ENCODE measurements at places on chromosomes 1 and 21.

GRCh38 chr1:218479436-218480115, 134.4 kb downstream of the TGFB2 start:
- DNase-seq = no peak

DNA sequence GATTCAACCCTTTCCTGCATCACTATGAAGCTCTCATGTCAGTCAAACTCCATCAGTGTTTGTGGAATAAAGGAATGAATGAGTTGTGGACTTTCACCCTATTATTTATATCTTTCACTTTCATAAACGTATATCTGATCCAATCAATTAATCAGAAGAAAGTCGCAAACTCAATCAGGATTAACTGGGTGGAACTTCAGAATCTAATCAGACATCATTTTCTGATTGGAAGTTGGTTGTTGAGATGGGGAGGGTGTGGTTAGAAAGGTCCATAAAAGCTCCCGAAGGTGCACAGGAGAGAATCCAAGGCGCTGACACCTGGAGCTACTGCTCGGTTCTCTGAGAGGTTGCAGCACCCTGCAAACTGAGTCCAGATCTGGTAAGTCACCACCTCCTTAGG, at the start of gene PRAMEF12:
TSS of gene PRAMEF12 (plus strand) at position 301 of the 400 bp plus-strand sequence. CDS start 1,130 bp downstream, outside the sequence.
- DNase-seq = no peak

- DNase-seq = no peak
These were observed 15.2 kb upstream of the GJB5 start for GRCh38 chr1:34739613-34740012.

DNA sequence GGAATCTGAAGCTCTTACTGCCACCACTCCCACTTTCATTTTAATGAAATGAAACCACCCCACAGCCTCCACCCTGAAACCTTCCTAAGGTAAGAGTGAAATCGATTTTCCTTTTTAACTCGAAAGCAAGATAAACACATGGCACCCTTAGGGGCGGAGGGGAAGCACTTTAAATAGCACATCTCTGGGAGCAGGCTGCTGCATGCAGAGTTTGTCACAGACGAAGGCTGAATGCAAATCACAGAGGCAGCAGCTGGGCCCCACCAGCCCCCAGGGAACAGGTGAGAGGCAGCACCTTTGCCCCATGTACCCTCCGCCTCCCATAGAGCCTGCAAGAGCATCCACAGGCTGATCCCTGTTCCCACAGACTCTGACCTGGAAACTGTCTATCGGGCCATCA, 60.0 kb upstream of the GRIK3 start:
- no peak for DNase-seq

- no peak for DNase-seq
These were observed 20.2 kb upstream of the ROR1 start for GRCh38 chr1:63753591-63753990.

- DNase-seq = no peak
These were observed 30.5 kb downstream of the ZCCHC17 start for GRCh38 chr1:31327381-31327780.

- no peak for DNase-seq
These were observed 14.4 kb downstream of the SLC5A9 start for GRCh38 chr1:48236716-48237470.

GRCh38 chr21:26939601-26940111, 27.2 kb downstream of the ADAMTS5 start:
- no peak for DNase-seq

DNA sequence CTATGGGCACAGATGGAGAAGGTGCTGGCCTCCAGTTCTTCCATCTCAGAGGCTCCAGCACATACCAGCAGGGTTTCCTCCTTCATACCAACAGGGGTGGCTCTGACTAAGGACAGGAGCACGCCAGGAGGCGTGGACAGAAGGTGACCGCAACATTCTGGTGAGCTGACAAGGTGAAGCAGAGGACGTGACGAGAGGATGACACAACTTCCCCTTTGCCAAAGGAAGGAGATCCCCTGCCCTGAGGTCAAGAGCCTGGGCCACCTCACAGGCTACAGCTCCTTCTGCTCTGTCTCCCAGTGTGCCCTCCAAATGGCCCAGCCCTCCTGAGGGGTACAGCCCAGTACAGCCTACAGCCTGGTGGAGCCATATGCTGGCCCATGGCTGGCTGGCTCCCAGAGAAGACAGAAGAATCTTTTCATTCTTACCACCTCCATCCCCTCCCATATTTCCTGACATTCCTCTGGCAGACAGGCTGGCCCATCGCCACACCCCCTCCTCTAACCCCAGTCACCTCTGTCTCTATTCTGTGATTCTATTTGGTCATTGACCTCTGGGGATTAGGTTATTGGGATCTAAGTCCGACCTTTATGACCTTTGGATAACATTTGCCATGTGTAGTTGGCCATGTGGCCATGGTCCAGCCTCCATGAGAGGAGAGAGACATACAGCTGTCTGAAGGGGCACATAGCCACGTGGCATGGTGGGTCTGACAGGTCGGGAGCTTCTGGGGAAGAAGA, 5.1 kb upstream of the LAMB3 start:
- no peak for DNase-seq

DNA sequence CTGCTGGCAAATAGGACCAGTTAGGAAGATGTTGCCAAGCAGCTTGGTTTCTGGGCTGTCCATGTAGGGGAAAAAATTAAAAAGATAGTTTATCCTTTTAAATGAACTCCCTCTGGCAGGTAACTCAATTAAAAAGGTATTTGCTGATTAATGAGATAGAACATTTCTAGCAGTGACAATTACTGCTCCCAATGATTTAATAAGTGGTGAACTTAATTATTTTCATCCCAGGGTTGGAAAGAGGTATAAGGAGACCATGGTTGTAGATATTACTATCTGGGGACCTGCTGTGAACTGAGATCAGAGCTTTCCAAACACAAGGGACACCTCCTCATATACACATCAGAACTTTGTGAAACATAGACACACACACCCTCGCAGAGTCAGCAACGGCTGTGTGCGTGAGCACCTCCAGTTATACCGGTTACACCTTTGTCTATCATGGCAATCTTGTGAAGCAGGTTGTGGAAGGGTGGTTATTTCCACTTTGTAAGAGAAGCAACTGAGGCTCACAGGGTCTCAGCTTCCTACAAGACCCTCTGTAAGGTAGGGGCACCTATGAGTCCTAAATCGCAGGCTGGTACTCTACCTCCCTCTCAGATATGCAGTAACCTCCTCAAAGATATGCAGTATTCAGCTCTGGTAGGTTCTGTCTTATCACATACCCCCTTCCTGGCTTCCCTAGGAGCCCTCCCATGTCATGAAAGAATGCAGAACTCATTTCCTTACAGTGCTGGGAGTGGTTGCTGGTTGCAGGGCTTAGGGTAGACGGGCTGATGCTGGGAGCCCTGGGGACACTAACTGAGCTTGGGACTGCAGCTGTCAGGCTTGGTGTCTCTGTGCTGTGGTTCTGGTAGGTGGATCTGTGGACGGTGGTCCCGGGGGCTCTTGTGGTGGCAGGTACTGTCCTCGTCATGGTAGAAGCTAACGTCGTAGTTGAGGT, 18.5 kb upstream of the MAGOH start:
- no peak for DNase-seq

DNA sequence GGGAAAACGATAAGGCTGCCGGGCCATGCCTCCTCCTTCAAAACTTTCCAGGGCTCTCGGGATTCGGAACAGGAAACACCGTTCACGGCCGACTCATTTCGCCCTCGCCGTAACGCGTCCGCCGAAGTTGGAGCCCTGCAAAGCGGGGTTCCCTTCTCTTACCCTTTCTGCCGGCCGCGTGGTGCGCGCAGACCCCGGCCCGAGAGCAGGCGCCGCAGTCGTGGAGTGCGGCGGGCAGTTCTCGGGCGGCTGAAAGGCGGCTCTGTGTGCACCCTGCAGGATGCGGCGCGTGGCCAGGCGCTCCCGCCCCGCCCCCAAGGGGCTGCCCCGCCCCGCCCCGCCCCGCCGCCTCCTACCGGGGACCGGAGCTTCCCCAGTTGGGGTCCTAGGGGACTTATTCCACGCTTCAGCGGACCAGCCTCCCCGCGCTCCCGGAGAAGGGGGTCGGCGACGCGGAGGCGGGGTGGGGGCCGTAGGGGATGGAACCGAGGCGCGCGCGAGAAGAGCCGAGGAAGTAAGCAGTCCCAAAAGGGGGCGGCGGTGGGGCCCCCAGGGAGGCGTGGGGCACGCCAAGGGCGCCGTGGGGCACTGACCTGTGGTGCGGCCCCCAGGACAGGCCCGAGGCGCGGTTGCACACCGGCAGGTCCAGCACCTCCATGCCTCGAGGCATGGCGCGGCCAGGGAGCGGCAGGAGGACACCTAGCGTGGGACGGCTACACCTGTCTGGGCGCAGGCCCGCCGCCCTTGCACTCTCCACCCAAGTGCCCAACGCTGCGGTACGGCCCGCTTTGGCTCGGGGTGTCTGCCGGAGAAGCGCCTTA, at the start of gene MCOLN2:
TSS of gene MCOLN2 (minus strand) at position 268 of the 821 bp plus-strand sequence. CDS start at position 27, 241 bp downstream.
- DNase-seq = peak; percentile 58

GRCh38 chr1:3186526-3186921, 117.5 kb downstream of the PRDM16 start:
- no peak for DNase-seq

GRCh38 chr1:61067446-61068019, 14.8 kb upstream of the NFIA start:
- no peak for DNase-seq

GRCh38 chr1:36523850-36524249, 41.1 kb upstream of the CSF3R start:
- peak; percentile 66 for DNase-seq

- DNase-seq = no peak
These were observed 1.2 kb upstream of the LRRC52 start for GRCh38 chr1:165542647-165543046.

GRCh38 chr1:246304484-246305259, 202.4 kb downstream of the SMYD3 start:
- no peak for DNase-seq

GRCh38 chr1:12047120-12047876, 15.8 kb upstream of the TNFRSF8 start:
- DNase-seq = peak; percentile 71

DNA sequence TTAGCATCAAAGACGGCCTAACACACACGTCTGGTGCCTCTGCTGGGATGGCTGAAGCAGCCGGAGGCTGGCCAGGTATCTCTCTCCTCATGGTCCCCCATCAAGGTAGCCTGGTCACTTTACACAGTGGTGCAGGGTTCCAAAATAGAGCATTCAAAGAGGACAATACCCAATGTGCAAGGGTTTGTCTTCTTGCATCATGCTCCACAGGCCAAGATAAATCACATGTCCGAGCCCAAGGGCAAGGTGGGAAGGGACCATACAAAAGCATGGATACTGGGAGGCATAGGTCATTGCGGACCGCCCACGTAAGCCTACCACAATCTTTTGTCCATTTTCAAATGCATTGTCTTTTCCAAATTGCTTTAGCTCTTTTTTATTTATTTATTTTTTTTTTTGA, 23.8 kb upstream of the TINAGL1 start:
- no peak for DNase-seq

GRCh38 chr21:44295646-44296045, 4.2 kb upstream of the PFKL start:
- no peak for DNase-seq

- no peak for DNase-seq
These were observed 363.6 kb downstream of the PLPP3 start for GRCh38 chr1:56215771-56216170.

GRCh38 chr1:86914998-86915736, 732 bp downstream of the HS2ST1 start:
- DNase-seq = peak; percentile 49

GRCh38 chr1:177981200-177981599, 11.3 kb upstream of the SEC16B start:
- no peak for DNase-seq

- no peak for DNase-seq
These were observed 2.1 kb downstream of the PEX19 start for GRCh38 chr1:160282807-160283206.

DNA sequence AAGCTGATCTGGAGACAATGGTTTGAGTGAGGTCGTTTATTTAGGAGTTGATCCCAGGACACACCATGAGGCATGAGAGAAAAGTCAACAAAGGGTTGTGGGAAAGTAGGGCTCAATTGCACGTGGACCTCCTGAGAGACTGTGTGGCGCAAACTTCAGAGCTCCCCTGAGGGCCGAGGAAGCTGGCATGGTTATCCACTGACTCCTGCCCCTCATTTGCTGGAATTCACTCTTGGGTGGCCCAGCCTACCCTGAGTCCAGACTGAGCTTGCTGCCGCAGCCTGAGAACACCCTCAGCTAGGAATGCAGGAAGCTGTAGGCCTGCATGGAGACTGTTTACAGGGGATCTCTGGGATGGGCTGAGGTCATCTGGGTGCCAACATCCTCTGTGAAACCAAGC, 301.0 kb downstream of the RWDD3 start:
- no peak for DNase-seq

GRCh38 chr1:243179720-243180119, 75.4 kb downstream of the CEP170 start:
- DNase-seq = no peak

DNA sequence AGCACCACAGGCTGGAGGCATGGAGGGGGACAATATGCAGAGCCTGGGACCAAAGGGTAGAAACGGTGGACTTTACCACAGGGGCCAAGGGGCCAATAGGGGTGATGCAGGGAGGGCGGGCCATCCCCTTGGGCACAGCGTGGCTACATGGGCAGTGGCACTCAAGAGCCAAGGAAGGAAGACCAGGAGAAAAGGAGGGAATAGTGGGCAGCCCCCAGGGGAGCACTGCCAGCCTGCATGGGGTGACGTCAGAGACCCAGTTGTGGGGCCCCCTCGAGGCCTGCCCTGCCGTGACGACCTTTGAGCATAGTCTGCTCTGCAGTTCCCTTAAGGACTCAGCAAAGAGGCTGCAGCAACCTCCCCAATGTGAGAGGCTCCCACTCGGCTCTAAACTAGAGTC, 95.5 kb upstream of the TMPRSS2 start:
- no peak for DNase-seq

DNA sequence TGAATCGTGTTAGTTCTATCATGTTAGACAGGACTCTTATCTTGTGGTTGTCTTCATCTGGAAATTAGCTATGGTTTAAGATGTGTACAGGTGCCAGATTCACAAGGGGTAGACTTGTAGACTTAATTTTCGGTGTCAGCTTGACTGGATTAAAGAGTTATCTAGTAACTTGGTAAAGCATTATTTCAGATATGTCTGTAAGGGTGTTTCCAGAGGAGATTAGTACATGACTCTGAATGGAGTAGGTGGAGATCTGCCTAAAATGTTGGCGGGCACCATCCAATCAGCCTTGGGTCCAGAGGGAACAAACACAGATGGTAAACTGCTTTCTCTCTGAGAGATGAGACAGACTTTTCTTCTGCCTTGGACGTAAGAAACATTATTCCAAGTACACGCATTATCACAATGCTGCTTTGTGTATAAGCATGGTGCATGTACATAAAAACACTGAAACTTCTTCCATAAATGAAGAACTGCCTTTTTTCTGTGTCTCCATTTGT, 434.6 kb downstream of the SMYD3 start:
- no peak for DNase-seq

- no peak for DNase-seq
These were observed 107.4 kb upstream of the COA6 start for GRCh38 chr1:234265861-234266260.

GRCh38 chr1:91381844-91382243, 22.8 kb downstream of the HFM1 start:
- DNase-seq = no peak

- DNase-seq = no peak
These were observed 292.9 kb downstream of the PLA2G4A start for GRCh38 chr1:187121661-187122060.

- DNase-seq = no peak
These were observed 4.1 kb downstream of the PTPRU start for GRCh38 chr1:29240400-29240837.

- no peak for DNase-seq
These were observed at the start of gene LRRC42 for GRCh38 chr1:53946252-53947171. Gene LRRC42 (plus strand): TSS chr1:53946350. CDS start chr1:53952000, 5,650 bp downstream.

All from activated naive CD4-positive, alpha-beta T cell treated with Interleukin-2 at 50 U/mL for 16 hours (primary cell).